ENCODE measurements at places on chromosomes 6 and 20. TPM values are rescaled to one million over a fixed set of nuclear protein-coding genes. Genes with fewer than 3 reads are reported as not detected.

Gene CPXM1
- 10.8 TPM for total RNA-seq

Gene COX4I2
- not detected for total RNA-seq

Gene BPIFA2
- not detected for total RNA-seq

Gene CAGE1
- under 0.01 TPM for total RNA-seq

Gene SAMD10
- total RNA-seq = 1.3 TPM

All from fibroblast of villous mesenchyme (primary cell).